KG1 (cell line): ENCODE measurements at places on chromosomes 3 and 15.

GRCh38 chr15:30922480-30923311 is 19.0 kb downstream of the FAN1 start:
- DNase-seq = no peak

- no peak for DNase-seq
Observed at GRCh38 chr3:129445471-129445870, 5.4 kb downstream of the IFT122 start.

DNA sequence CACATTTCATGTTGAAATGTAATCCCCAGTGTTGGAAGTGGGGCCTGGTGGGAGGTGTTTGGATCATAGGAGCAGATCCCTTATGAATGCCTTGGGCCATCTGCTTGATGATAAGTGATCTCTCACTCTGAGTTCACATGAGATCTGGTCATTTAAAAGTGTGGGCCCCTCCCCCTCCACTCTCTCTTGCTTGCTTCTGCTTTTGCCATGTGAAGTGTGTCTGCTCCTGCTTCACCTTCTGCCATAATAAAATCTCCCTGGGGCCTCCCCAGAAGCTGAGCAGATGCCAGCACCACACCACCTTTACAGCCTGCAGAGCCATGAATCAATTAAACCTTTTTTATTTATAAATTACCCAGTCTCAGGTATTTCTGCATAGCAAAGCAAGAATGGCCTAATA is 14.2 kb upstream of the CD200R1L start:
- no peak for DNase-seq

GRCh38 chr15:52651868-52652267 is 27.3 kb downstream of the ATOSA start:
- DNase-seq = no peak

DNA sequence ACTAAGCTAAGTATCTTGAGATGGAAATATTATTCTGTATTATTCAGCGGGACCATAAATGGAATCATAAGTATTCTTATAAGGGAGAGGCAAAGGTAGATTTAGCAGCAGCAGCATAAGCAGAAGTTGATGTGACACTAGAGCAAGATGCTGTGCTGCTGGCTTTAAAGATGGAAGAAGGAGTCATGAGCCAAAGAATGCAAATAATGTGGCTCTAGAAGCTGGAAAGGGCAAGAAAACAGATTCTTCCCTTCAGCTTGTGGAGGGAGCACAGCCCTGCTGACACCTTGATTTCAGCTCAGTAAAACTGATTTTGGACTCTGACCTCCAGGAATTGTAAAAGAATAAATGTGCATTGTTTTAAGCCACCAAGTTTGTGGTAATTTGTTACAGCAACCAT is 144.2 kb upstream of the ANKRD28 start:
- DNase-seq = no peak

GRCh38 chr15:39499042-39499441 is 81.8 kb upstream of the THBS1 start:
- DNase-seq = no peak

DNA sequence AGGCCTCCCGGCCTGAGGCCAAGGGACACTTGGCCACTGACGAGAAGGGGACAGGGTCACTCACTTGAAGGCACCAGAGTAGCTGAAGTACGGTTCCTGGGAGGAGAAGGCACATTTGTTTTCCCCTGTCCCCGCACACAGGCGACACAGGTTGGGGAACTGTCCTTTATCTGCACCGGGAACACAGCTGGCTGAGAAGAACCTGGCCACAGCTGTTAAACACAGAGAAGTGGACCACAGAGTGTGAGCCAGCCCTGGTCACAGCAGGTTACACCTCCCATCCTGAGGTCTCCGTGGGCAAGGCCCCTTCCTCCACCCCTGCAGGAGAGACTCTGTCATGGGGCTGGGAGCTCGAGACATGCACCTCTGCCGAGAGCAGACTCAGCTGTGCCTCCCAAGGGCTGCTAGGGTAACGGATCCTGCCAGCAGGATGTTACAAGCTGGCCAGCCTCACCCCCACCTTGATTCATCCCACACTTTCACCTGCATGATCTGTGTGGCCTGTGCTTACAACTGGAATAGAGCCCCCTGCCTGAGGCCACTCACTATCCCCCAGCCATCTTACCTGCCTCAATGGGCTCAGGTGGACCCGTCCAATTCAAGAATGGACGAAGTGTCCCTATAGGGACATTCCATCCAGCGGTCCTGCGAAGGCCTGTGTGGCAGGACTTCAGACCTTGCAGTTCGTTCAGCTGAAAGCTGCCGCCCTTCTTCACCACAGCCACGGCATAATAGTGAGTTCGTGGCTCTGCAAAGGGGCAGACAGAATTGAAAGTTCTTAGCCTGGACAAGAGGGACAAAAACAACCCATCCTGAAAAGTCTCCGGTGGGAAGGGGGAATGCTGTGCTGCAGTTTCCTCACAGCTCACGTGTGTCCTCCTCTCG is 9.2 kb downstream of the LTF start:
- DNase-seq = no peak

DNA sequence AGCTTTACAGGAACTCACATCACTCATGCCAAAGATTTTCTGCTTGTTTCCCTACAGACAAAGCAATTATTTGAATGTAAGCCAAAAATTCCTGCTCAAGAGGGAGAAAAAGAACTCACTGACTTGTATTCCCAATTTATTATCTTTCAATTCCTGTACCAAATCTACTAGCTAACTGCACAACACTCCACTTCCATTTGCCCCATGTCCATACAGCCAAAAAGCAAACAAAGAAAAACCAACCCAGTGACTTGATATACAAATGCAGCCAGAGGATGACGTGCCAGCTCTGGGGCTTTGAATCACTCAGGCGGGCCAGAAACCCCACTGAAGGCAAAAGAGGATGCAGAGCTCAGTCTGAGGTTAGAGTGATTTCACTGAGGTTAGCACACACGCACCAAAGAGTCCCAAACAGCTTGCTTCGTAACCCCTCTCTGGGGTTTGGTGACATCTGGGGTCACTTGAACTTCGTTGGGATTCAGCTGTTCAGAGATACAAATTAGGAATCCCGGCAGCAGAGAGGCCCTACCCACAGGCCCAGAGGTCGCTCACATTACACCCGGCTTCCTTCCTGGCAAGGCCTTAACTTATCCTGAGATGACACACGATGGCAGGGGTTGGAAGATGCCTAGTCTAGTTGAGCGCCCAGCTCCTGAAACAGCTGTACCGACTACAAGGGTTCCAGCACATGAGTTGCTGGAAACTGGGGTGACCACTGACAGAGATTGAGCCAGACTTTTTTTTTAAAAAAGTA is 1.6 kb downstream of the RFTN1 start:
- DNase-seq = peak; percentile 80

DNA sequence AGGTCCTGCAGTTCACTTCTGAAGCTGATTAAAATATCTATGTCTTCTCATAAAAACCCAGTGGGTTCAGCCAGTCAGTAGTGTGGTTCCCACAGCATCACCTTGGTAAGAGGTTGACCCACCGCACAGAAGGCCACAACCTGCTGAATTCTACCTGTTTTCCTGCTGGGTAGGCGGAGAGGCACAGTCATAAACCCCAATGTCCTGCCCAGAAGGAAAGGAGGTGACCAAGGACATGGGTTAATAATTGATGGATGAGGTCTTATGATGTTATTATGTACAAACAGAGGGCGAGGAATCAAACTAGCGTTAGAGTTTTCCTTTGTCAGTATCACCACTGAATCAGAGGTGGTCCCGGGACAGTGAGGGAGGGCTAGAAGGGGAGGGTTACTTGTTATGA is 27.8 kb downstream of the CA12 start:
- DNase-seq = no peak

GRCh38 chr15:49038382-49038781 is 7.9 kb downstream of the SECISBP2L start:
- no peak for DNase-seq

GRCh38 chr3:149900322-149900721 is 70.4 kb downstream of the PFN2 start:
- no peak for DNase-seq

GRCh38 chr15:89149501-89150101 is 61.3 kb downstream of the ABHD2 start:
- no peak for DNase-seq

GRCh38 chr15:82969353-82969752 is 16.7 kb upstream of the RAMAC start:
- no peak for DNase-seq

DNA sequence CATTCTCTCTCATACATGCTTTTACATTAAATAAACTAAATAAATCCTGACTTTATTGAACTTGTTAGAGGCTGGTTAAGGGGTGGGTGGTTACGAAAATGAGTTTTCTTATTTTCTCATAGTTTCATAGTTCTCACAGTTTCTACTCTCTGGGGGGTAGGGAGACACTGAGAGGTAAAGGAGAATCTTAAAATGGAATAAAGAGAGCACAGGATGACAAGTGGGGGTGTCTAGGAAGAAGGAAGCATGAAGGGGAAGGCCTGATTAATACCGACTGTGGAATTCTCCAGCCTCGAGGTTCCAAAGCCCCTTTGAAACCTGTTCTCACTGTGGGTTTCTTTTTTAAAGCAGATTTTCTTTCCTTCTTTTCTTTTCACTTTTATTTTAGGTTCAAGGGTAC is 66.4 kb upstream of the TRA2B start:
- DNase-seq = no peak

DNA sequence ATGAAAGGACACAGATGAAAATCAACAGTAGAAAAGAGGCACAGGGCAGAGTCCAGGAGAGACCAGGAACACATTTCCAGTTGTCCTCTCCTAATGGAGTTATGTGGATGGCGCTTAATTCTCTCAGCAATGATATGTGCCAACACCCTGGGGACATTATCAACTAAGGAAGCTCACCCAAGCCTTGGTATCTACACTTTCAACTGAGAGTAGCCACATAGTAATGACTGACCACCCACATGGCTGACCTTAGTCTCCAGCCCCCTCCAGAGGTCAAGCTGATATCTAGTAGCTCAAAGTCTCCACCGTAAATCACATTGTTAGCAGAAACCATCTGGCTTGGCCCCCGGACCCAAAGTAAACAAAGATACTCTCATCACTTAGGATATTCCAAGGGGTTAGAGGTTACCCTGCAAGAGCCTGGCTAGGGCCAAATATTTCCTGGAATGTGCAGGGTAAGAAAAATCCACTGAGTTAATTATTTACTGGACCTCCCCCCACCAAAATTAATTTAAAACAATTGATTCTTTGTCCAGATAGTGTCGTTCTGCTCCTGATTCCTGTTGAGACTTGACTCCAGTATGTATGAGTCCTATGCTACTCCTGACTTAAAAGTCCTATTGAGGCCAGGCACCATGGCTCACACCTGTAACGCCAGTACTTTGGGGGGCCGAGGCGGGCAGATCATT is 24.8 kb downstream of the GABRR3 start:
- DNase-seq = no peak

GRCh38 chr3:195110647-195111318 is 160.2 kb downstream of the XXYLT1 start:
- no peak for DNase-seq

DNA sequence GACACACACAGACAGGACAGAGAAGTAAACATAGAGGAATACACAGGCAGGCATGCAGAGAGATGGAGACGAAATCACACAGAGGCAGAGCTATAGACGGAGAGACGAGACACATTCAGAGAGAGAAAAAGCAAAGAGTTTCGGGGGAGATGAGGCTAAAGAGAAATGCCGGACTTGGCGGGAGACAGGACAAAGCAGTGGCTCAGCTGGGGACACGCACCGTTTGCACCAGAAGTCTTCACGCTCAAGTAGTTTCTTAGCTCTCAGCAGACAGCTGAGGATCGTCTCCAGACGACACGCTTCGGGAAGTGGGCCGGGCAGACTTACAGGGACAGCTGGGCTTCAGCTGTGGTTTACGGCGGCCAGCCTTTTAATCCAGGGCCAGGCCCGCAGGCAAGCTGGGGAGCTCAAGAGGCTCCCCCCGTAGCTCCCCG is 56.2 kb upstream of the DLG1 start:
- DNase-seq = no peak

DNA sequence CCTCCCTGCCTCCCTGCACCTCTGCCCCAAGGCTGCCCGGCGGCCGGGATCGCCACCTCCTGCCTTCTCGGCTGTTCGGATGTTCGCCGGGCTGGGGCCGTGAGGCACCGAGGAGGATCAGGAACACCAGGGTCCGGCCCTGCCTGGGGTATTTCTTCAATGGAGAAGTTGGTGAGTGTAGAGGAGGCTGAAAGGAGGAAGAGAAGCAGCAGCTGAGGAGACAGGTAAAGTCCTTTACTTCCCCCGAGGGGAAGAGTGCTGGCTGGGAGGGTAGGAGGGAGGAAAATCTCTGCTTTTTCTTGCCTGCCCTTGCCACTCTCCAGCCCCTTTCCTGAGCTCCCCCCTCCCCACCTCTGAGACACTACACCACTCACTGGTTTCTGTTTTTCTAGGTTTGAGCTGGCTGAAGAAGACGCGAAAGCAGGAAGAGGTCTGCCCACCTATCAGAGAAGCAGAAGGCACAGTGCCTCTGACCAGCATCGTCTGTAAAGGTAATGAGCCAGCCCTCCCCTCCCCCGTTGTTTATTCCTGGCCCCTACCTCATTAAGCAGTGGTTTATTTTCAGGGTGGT is 519 bp downstream of the ASB7 start:
- no peak for DNase-seq

DNA sequence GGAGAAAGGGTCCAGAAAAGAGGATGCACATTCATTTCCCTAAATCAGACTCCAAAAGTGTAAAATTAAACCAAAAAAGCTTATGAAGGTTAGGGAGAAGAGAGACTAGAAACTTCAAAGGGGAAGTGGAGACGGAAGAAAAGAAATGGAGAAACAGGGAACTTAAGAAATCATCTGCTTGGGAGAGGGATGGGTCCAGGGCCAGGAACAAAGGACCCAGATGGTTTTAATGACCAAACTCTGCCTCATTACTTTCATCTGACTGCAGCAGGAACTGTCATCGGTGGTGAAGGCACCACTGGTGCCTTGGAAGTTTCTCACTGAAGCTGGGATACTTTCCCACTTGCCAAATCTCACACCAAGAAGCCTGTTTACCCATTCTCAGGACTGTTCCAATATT is 70.5 kb upstream of the SLC4A7 start:
- no peak for DNase-seq

DNA sequence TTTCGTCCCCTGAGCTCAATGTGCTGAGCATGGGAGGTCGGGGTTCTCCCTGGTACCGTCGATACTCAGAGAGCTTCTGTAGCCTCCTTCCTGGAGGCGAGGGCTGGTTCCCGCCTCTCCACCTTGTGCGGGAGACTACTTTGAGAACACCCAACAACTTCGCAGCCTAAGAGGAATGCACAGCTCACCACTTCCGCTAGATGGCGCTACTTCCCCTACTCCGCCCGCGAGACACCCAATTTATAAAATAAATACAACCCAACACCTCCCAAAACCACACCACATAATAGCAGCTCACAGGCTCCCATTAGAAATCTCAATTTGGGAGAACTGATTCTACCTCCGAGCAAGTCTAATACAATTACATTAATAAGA is 1.2 kb downstream of the RGMA start:
- peak; percentile 53 for DNase-seq

- DNase-seq = no peak
Observed at GRCh38 chr15:76330080-76330680, 6.4 kb upstream of the ISL2 start.

- DNase-seq = no peak
Observed at GRCh38 chr3:123755501-123755900, 128.6 kb downstream of the MYLK start.

- DNase-seq = no peak
Observed at GRCh38 chr3:182909318-182910040, 70.9 kb downstream of the DCUN1D1 start.
